ENCODE measurements at places on chromosomes 6 and 20. TPM values are rescaled to one million over a fixed set of nuclear protein-coding genes. Genes with fewer than 3 reads are reported as not detected.

CD93 gene
- not detected for total RNA-seq

ADGRF1 gene
- total RNA-seq = 0.29 TPM

CCDC170 gene
- under 0.01 TPM for total RNA-seq

MAS1 gene
- not detected for total RNA-seq

KIAA1586 gene
- 14.9 TPM for total RNA-seq

DSTN gene
- total RNA-seq = 372 TPM

ZBP1 gene
- total RNA-seq = not detected

BRPF3 gene
- 22.5 TPM for total RNA-seq

HRH3 gene
- not detected for total RNA-seq

MUC21 gene
- not detected for total RNA-seq

PBX2 gene
- total RNA-seq = 51.4 TPM

RIMS4 gene
- not detected for total RNA-seq

BFSP1 gene
- 3.9 TPM for total RNA-seq

All from placental pericyte (primary cell).